ENCODE measurements at places on chromosomes 16 and 17. TPM values are rescaled to one million over a fixed set of nuclear protein-coding genes. Genes with fewer than 3 reads are reported as not detected.

Gene ABCC11
- total RNA-seq, result not detected

Gene PLA2G10
- not detected for total RNA-seq

Gene FOXC2
- total RNA-seq, result not detected

Gene TBC1D3C
- not detected for total RNA-seq

Gene BFAR
- 63.4 TPM for total RNA-seq

Gene GRAP
- 9.7 TPM for total RNA-seq

GRCh38 chr17:75693500-75694481 lies 26.7 kb downstream of the SAP30BP start:
- DNase-seq, result no peak

GRCh38 chr16:23026784-23027362 lies 122.4 kb downstream of the USP31 start:
- peak; percentile 57 for DNase-seq

GRCh38 chr17:30337393-30337999 lies 3.6 kb upstream of the TMIGD1 start:
- DNase-seq, result no peak

DNA sequence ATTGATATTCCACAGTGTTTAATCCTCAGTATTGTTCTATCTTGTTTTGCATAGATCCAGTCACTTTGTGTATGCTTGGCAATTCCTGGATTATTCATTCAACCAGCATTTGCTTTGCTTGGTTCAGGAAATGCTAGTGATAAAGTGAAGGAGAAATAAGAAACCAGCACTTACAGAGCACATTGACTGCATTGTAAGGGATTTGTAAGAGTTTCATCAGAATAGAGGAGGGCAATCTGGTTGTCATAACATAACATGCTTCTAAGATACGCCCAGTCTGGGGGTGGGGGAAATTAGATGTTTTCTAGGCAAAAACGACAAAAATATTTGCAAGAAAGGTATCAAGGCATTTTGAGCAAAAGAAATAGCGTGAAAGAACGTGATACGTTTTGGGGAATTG lies 40.4 kb downstream of the TNRC6A start:
- no peak for DNase-seq

DNA sequence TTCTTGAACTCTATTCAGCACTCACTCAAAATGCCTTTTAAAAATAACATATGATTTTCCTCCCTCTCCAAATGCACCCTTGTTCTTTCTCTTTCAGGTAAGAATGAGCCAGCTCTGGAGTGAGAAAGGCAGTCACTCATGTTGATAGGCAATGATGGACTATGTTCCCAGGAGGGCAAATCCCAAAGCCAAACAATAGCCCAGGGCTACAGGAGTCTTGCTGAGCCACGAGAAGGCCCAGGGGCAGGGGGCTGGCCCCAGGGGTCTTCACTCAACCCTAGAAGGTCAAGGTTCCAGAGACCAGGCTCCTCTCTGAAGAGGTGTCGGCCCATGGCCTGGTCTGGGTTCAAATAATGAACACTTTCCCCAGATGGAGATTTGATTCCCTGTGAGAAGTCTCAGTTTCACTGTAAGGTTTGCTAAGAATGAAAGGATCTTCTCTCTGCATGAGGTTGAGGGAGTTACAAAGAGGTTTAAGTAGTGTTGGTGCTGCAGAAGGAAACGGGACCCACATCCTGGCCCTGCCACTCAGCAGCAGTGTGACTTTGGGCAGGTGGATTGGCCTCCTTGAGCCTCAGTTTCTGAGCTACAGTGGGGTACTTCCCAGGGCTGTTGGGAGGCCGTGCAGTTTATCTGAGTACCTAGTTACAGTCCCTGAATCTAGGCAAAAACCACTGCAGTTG lies 49.0 kb downstream of the RTN4RL1 start:
- DNase-seq, result peak; percentile 66

DNA sequence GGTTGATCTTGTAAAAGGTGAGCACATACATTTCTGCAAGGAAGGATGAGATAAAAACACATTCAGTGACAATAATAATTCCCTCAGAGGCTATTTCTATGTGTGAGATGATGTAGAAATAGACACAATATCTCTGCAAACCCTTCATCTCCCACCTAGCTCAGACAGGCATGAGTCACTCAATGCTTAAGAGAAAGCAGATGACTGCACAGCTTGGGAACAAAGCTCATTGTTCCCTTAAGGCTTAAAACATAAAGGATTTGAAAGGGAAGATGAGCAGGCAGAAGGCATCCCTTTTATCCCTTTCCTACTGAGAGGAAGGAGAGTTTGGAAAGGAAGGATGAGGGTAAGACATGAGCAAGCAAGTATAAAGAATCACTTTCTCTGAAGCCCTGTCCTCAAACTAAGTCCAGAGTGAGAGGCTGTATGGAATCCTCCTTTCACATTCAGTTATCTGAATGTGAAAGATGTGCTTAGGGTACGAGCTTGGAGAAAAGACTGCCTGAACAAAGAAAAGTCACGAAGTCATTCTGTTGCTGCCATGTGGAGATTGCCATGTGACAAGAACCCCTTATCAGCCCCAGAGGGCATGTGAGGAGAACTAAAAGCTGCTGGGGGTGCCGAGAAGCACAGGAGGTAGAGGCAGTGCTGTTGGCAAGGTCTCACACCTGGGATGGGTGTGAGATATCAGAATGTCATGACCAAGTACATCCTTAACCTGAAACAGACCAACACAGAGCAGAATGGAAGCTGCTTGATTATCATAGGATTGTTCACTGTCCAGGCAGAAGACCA lies 58.2 kb downstream of the CNTNAP4 start:
- DNase-seq, result no peak

DNA sequence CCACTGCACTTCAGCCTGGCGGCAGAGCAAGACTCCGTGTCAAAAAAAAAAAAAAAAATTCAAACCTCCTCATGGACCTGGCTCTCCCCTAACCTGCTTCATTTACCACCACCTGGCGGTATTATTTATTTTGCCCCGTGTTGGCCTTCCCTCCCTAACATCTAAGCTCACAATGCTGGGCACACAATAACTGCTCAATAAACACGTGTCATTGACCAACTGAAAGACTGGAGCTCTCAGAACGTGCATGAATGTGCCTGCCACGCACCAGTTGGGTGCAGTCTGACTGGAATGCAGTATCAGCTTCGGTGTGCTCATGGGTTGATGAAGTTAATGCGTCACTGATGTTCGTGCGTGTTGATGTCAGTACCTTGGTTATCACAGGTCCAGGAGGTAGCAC lies 64.4 kb upstream of the CDC42EP4 start:
- no peak for DNase-seq

GRCh38 chr17:42460371-42460770 lies 1.7 kb downstream of the ATP6V0A1 start:
- no peak for DNase-seq

GRCh38 chr17:416293-417206 lies 63.9 kb upstream of the RPH3AL start:
- DNase-seq, result peak; percentile 91

- DNase-seq, result no peak
These were observed 38.4 kb upstream of the EMP2 start for GRCh38 chr16:10618710-10619209.

GRCh38 chr17:8173871-8174322 lies 2.3 kb downstream of the TMEM107 start:
- DNase-seq, result peak; percentile 73

DNA sequence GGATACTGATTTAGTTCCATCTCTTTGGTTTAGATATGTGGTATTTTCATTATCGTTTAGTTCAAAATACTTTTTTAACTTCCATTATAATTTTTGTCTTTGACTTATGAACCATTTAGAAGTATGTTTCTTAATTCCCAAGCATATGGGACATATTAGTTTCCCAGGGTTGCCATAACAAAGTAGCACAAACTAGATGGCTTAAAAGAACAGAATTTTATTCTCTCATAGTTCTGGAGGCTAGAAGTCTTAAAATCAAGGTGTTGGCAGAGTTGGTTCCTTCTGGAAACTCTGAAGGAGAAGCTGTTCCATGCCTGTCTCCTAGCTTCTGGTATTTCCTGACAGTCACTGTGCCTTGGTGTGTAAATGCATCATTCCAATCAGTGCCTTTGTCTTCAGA lies 291.5 kb upstream of the AXIN2 start:
- no peak for DNase-seq

- peak; percentile 75 for DNase-seq
These were observed at the start of gene CLDN6 for GRCh38 chr16:3017794-3018506. TSS of gene CLDN6 (minus strand) at chr16:3018183. CDS start at chr16:3016021, 2,162 bp downstream.

DNA sequence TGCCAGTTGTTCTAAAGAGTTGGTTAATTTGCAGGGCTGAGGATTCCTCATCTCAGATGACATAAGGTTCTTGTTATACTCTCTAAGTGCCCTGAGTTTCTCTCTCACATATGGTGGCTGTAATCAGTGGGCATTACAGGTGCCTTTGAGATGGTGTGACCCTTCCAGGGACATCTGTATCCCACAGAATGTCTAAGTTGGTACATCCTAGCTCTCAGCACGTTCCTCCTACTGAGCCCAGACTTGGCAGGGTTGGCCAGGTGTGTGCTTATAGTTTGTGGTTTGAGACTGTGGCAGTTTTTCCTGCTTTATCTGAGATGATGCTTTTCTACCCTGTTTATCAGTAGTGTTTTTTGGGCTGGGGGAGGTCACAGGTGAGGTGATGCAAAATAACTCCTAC lies 36.3 kb downstream of the SPECC1 start:
- DNase-seq, result no peak

GRCh38 chr16:20946015-20946629 lies 45.6 kb downstream of the LYRM1 start:
- no peak for DNase-seq

GRCh38 chr16:55021595-55022475 lies 91.2 kb downstream of the IRX5 start:
- DNase-seq, result no peak

- peak; percentile 77 for DNase-seq
These were observed 20.8 kb downstream of the GGA3 start for GRCh38 chr17:75240394-75241142.

GRCh38 chr16:30986129-30986991 lies 1.4 kb downstream of the HSD3B7 start:
- no peak for DNase-seq

DNA sequence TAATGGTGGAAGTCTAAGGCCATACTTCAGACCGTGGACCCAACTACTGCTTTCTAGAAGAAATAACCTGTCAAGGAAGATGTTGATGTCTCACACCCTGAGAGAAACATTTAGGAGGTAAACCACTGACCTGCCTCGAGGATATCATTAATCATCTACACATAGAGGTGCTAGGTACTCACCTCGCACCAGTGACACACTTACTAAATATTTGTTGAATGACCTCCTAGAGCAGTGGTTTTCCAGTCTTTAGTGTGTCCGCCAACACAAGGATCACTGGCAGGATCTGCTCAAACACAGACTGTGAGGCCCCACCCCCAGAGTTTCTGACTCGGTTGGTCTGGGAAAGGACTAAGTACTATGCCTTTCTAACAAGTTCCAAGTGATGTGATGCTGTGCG lies 197.4 kb upstream of the CACNG5 start:
- no peak for DNase-seq

DNA sequence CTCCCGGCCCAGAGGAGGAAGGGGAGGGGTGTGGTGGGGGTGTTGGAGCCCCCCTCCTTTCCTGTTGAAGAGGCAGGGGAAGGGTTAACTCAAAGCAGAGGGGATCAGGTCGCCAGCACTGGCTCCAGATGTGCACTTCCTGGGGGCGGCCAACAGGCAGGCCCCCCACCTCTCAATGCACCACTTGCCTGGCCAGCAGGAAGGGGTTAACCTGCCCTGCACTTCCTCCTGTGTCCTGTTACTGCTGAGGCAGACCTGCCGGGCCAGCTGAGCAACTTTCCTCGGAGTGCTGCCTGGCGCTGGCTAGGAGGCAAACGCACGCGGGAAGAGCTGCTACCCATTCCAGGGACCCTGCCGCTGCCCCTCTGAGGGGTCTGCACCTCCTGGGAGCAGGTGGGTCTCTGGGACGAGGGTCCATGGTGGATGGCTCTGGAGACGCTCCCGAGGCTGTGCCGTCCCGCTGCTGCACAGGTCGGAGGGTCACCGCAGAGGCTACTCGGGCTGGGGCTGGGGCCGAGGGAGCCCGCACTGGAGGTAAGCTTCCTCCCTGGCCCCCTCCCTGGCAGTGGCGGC lies at the start of gene EPN3:
TSS of gene EPN3 (plus strand) at position 284 of the 573 bp plus-strand sequence. CDS start 3,822 bp downstream, outside the sequence.
- DNase-seq, result no peak

- no peak for DNase-seq
These were observed 20.2 kb downstream of the NGFR start for GRCh38 chr17:49515196-49515770.

GRCh38 chr17:55344514-55344997 lies 77.1 kb downstream of the MMD start:
- DNase-seq, result peak; percentile 87

GRCh38 chr17:29116804-29117753 lies 63.1 kb downstream of the MYO18A start:
- DNase-seq, result peak; percentile 92

GRCh38 chr17:38326996-38327792 lies 16.6 kb downstream of the GPR179 start:
- DNase-seq, result no peak

DNA sequence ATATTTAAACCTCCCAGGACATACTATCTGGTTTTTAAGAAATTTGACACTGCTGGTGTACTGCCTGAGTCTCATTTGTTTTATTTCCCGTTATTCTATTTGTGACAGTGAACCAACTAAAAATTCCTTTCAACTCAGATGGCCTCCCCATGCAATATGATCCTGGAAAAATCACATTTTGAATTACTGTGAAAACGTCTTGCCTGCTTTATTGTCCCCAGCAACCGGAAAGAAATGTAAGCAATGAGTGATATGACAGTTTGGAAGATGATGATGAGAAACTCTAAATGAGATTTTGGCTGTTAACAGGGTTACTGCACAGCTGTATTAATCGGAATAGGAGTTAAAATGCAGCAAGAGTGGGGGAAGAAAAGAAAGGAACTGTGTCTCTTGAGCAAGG lies 590.7 kb upstream of the CDH5 start:
- no peak for DNase-seq

DNA sequence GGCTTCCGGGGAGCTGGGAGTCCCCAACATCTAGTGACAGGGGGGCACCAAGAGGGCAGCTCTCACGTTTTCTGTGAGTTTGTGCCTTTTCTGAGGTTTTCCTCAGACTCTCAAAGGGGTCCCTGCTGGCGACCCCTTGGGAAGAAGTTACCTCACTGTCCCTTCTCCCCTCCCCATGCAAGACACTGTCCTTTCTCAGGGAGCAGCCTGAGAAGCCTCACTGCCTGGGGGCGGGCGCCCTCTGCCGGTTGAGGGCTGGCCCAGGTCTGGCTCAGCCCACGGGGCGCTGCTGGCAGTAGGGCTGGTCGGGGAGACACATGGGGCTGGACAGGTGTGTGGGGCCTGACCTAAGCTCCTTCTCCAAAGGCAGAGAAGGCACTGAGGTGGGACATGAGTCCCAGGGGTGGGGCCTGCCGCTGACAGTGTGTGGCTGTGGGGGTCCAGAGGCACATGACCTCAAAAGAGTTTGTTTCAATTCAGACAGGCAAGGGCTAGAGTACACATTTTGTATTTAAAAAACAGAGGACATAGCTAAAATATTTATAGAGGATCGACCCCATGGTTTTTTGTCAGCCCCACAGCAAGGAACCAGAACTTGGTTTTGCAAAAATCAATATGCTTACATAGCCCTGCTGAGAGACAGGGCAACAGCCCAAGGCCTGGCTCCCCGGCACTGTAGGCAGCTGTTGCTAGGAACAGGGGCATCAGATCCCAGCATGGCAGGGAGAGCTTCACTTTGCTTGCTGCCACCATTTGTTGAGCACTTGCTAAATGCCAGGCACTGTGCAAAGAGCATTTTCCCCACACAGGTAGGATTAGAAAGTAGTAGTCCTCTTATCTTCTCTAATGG lies 18.5 kb upstream of the ALDH3A1 start:
- DNase-seq, result peak; percentile 94
